Jurkat, Clone E6-1 (cell line): ENCODE measurements at places on chromosomes 4 and X.

- DNase-seq = no peak
Observed at GRCh38 chrX:11267425-11267824, 25.8 kb upstream of the AMELX start.

DNA sequence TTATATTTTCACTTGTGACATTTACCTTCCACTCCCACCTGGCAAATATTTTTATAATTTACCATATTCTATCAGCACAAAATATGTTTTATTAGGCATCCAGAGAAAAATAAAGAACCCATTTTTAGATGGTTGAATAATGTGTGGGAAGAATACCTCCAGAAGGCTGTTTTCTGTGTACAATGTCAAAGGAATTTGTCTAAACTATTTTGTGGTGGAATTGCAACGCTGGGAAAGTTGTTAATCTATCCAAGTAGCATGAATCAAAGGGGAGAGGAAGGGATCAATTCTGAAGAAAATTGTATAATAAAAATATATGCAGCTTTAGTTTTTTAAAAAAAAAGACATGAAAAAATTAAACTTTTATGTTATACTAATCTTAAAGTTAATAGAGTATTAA lies 706.5 kb downstream of the FSTL5 start:
- no peak for DNase-seq

DNA sequence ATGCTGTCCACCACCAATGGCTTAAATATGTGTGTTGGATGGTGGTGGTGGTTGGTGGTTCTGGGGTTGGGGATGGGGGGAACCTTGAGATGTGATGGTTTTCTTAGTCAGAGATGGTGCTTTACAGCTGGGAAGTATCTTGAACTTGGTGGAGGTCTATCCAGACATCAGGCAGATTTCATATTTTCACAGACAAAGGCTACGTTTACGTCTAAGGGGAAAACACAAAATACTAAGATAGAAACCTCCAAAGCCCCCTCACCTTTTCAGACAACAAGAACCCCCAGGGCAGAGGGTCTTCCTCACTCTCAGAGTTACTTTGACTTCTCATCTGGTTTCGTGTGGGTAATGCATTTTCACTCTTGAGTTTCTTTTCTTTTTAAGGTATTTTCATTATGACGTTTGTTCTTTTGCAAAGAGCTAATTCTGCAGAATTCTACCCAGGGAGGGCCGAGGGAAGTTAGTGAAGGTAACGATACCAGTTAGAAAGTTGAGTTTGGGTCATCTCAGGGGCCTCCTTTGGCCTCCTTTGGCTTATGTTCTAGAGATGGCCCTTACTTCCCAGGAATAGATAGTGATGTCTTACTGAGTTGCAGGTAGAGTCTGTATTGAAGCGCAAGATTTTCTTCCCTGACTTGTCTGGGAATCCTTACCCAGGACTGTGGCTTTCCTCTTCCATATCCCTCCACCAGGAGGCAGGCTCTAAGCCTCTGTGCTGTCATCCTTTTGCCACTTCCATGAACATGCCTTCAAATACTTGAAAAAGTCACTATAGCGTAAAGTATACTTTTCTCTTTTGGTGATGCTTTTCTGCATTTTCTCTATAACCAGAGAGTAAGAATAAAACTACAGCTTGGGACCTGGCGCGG lies 31.9 kb downstream of the RHOH start:
- no peak for DNase-seq

GRCh38 chrX:42089031-42089430 lies 165.7 kb upstream of the CASK start:
- no peak for DNase-seq

GRCh38 chr4:4689694-4690440 lies 148.0 kb upstream of the STX18 start:
- no peak for DNase-seq
